ENCODE measurements at places on chromosomes 1 and 21.

DNA sequence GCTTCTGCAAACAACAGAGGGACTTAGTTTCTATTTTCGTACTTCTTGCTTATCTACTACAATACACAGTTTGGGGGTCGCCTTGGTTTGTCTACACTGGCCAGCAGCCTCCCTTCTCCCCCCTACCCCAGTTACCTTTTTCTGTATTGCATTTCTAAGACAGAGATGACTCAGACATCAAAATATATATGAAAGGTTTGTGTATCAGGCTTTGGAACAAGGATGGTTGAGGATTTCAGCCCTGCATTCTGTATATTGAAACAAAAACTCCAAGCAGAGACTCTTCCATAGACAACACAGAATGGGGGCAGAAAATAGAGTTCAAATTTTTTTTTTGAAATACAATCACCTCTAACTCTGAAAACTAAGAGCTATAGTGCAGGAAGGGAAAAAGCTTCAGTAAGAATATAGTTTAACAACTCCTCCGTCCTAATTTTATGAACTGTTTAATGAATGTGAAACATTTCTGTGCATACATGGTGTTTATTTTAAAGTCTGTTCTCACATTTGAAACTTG is 1.9 kb downstream of the SAMD13 start:
- no peak for DNase-seq

- DNase-seq, result no peak
Observed at GRCh38 chr1:81345110-81345509, 455.6 kb upstream of the ADGRL2 start.

DNA sequence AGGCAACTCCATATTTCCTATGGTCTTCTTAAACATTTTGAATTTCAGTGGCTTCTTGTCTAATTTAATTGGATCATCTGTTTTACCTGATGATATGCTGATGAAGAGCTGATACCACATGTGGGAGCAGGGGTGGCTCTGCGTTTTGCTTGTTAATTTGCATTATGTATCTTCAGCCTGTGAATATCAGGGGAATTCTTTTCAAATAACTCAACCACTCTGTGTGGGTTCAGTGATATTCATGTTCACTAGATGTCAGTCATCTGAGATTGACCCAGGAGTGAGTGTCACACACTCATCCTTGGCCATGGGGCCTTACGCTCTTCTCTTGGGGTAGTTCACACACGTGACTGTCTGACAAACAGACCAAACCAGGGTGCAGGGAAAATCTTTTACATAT is 83.0 kb downstream of the FCRL5 start:
- no peak for DNase-seq

DNA sequence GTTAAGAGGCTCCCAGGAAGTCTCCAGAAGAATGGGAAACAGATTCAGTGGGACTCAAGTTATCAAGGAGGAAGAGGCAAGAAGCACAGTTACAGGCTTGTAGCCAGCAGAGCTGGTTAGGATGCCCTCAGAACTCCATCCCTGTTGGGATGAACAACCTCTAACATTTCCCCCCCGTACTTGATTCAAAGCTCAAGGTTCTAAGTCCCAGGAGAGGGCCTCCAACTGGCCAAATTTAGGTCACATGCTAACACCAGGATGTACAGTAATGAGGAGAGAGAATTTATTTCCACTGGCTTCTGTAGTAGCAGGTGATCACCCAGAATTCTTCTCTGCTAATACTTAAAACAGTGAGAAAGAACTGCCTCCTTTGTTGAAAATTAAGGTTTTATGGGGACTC is 22.3 kb upstream of the HSPA13 start:
- no peak for DNase-seq

GRCh38 chr1:65896721-65897120 is 104.0 kb downstream of the PDE4B start:
- no peak for DNase-seq

DNA sequence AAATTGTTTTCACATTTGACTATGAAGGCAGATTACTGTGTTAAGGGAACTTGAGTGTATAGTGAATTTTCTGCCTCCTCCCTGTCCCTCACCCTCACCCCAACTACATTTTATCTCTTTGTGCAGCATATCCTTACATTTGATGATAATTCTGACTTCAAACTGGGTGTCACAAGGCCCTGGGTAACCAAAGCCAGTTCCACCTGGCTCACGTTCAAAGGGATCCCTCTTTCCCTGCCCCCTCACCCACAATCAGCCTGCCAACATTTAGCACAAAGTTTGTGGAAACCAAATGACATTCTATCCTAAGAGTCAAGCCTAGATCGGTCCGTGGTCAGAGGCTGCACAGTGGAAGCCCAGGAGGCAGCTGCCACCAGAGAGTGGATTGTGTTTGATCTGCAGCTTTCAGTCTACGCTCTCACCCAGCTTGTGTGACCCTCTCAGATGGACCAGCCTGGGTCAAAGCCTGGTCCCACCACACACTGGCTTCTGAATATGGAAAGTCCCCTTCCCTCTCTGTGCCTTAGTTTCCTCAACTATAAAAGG is 10.3 kb downstream of the KIAA0040 start:
- DNase-seq, result no peak

- no peak for DNase-seq
Observed at GRCh38 chr1:153597206-153597605, 15.7 kb downstream of the S100A16 start.

DNA sequence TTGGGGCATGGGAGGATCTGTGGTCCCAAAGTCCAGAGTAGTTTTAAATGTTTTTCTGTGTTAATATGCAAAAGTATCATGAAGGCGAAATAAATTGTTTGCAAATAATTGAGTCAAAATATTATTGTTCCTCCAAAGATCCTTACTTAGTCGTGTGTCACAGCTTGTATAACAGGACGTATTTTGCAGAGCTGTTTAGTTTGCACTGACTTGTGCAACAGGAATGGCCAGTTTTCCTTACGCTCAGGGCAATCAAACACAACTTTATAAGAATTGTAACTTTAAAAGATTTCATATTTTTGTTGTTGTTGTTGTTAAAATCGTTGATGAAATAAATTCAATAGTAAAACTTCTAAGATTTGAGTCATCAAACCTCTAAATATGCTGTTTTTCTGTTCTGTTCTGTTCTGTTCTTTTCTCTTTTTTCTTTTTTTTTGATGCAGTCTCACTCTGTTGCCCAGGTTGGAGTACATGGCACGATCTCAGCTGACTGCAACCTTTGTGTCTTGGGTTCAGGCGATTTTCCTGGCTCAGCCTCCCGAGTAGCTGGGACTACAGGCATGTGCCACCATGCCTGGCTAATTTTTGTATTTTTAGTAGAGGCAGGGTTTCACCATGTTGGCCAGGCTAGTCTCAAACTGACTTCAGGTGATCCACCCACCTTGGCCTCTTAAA is 60.6 kb downstream of the UCK2 start:
- DNase-seq, result no peak

GRCh38 chr1:40906781-40907400 is 44.7 kb upstream of the CITED4 start:
- no peak for DNase-seq

GRCh38 chr21:35690436-35690835 is 369.9 kb downstream of the SETD4 start:
- DNase-seq, result no peak

DNA sequence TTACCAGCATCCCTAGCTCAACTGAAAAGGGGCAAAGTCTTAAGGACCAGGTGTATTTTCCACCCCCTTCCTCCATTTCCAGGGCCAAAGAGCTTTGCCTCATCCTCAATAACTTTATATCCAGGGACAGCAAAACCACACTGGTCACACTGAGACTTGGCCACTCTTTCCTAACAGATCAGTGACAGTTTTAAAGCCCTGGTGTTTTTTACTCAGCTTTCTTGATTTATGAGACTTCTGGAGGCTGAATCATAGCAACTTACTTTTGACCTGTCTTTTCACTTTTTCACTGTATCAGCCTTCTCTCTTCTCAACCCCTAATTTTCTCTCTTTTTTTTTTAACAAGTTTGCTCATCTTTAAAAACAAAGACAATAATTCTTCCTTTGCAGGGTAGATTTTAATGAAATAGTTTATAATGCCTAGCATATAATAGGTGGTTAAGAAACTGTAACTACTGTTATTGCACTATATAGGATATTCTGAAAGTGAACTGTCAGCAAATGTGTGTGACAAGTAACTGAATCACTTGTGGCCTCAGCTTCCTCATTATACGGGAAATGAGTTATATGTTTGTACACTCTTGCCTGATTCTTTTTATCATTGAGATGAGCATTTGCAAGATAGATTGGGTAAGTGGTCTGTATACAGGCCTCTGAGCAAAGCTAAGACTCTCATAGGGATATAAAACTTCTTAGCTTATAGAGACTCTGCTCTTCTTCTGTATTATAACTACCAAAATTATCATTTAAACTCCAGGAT is 19.7 kb upstream of the DYNLT5 start:
- DNase-seq, result no peak

- DNase-seq, result no peak
Observed at GRCh38 chr1:70671006-70671405, 259.9 kb downstream of the CTH start.

- no peak for DNase-seq
Observed at GRCh38 chr1:185679220-185679619, 55.0 kb upstream of the HMCN1 start.

- peak; percentile 82 for DNase-seq
Observed at GRCh38 chr21:39137248-39138178, 45.7 kb downstream of the PSMG1 start.

- DNase-seq, result no peak
Observed at GRCh38 chr1:30882678-30883388, 25.7 kb downstream of the SDC3 start.

DNA sequence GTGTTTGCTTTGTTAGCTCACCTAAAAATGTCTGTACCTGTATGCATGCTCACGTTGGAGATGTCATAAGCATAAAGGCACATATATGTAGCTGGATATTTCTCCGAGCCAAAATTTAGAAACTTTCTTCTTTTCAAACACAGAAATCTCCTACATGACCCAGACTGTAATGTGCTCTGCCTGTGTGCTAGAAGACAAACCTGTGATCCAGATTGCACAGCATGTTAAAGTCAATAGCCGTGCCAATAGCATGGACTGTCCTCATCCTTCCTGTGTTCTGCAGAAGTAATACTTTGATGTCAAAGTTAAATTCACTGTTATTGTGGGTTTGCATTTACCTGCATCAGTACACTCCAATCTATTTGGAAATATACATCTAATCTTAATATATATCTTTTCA is 346.2 kb upstream of the ZRANB2 start:
- DNase-seq, result no peak

DNA sequence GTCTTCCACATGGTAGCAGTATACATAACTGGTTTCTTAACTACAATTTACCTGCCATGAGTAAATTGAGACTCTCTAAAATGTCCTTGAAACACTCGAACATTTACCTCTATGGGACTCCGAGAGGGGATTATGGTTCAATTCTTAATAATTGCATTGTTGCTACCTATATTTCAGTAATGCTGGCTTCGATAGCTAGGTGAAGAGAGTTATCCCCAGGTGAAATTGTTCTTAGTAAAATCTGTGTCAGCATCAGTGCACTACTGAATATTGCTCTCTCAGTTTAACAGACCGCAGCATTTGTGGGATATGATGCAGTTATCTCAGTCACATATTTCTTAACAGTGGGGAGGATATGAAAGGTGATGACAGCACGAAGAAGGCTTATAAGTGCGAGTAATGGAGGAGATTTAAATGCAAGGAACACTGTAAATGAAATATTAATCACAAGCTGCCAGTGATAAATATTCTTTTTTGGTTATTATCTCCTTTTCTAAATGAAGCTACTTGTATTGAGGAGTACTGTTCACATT is 801.9 kb downstream of the BRINP3 start:
- no peak for DNase-seq

GRCh38 chr1:200279810-200280411 is 129.9 kb downstream of the ZNF281 start:
- peak; percentile 38 for DNase-seq

DNA sequence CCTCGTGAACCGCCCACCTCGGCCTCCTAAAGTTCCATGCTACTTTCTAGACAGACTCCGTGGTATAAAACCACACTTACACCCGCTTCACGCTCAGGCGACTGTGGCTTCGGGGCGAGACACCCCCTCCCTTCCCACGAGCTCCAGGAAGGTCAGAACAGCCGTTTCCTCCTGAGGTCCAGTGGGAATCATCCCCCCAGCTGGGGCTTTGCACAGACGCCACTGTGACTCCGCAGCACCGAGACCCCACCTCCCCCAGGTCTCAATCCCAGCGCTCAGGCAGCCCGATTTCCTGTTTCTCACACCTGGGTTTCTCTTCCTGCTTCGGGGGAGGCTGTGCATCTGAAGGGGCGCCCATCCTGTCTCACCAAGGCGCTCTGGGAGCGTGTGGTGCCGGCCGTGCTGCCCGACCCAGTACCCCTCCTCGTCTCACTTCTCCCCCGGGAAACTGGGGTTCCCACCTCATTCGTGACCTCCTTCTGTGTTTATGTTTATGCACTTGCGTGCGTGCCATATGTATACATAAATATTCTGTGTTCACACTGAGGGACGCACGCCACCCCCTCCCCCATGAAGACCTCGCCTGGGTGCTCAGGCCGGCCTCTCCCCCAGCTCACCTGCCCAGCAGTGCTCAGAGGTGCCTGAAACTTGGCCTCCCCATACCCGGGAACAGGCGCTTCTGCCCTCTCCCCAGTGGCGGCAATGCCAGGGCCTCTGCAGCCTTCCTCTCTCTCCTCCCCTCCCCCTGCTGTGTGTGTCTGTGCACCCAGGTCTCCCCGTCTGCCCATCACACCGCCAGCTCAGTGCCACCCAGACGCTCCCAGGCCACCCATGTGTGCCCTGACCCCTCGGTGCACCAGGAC is 14.6 kb downstream of the SLC35E2B start:
- DNase-seq, result no peak
